Stimulated activated CD4-positive, alpha-beta T cell treated with anti-CD3 and anti-CD28 coated beads, TNF-alpha, amount 100 ng/mL, for 1 hour (primary cell): ENCODE measurements at places on chromosomes 2 and 18.

- no peak for DNase-seq
Measured at GRCh38 chr2:208265371-208265800, 669 bp upstream of the PIKFYVE start.

DNA sequence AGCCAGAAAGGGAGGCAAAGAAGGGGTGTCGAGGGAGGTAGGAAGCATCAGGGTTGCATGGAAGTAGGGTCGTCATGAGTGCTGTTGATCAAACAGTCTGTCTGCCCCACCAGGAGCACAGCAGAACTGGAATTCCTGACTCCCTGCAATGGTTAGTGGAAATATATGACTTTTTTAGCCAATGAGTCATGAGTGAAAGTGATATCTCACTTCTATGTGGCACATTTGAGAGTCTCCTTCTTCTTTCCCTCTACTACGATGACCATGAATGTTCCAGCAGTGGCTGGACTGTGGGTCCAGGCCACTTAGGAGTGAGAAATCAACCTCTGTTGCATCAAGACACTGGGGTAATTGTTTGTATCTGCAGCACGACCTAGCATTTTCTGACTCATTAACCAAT lies 199.5 kb downstream of the TTC32 start:
- DNase-seq, result no peak

GRCh38 chr18:37565977-37566478 lies 430 bp upstream of the CELF4 start:
- no peak for DNase-seq

GRCh38 chr2:134919341-134920210 lies 954 bp downstream of the CCNT2 start:
- DNase-seq, result peak; percentile 3

GRCh38 chr2:46929612-46930011 lies 14.0 kb upstream of the MCFD2 start:
- no peak for DNase-seq

GRCh38 chr2:63225964-63226686 lies 175.5 kb downstream of the OTX1 start:
- DNase-seq, result no peak

GRCh38 chr2:168901003-168901402 lies at the start of gene G6PC2:
Gene G6PC2 (plus strand): TSS chr2:168901291. CDS start chr2:168901332, 41 bp downstream.
- DNase-seq, result no peak

- DNase-seq, result no peak
Measured at GRCh38 chr2:191152482-191153240, 1.9 kb upstream of the STAT4 start.

GRCh38 chr2:9808334-9809063 lies 34.8 kb upstream of the TAF1B start:
- no peak for DNase-seq

GRCh38 chr2:216634370-216635148 lies 1.3 kb downstream of the IGFBP2 start:
- DNase-seq, result no peak

DNA sequence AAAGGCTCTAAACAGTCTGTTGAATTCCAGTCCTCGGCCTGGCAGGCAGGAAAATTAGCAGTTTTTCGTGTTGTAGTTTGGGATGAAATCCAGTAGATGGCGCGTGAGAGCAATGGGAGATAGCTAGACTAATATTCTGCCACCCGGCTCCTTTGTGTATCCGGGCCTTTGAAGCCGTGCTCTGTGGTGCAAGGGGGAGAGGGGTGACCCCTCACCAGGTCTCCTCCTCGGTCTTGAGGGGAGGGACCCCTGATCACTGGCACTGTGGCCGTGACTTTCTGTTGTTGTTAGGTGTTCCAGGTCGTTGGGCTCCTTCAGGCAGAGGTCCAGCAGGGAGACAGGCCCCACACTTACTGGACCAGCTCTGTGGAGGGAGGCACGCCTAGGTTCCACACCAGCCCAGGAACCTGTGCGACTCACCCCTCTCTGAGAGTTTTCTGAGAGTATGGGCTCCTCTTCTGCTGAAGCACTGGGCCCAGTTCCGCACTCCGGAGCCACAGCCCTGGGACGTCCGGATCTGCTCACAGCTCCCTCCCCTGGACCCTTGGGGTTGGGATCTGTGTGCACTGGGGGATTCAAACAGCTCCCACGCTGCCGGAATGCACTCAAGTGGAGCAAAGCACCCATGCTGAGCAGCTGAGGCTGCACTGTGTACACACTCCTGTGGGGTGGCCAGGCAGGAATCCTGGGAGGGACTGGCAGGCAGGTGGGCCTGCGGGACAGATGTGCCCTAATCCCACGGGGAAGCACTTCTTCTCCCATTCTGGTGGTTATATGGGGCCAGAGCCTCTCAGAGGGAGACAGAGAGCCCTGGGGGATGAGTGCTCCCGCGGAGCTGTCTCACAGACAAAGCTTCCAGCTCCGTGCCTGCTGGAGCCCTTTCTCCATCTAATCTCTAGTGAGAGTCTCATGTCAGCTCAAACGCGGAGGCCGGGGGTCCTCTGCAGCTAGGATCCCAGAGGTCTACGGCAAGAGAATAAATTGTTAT lies 8.8 kb downstream of the GKN2 start:
- DNase-seq, result peak; percentile 7

- no peak for DNase-seq
Measured at GRCh38 chr2:102839668-102840388, 78.0 kb downstream of the TMEM182 start.

GRCh38 chr2:216645636-216645950 lies 12.4 kb downstream of the IGFBP2 start:
- DNase-seq, result no peak

GRCh38 chr18:35457140-35457704 lies 40.5 kb downstream of the INO80C start:
- no peak for DNase-seq

DNA sequence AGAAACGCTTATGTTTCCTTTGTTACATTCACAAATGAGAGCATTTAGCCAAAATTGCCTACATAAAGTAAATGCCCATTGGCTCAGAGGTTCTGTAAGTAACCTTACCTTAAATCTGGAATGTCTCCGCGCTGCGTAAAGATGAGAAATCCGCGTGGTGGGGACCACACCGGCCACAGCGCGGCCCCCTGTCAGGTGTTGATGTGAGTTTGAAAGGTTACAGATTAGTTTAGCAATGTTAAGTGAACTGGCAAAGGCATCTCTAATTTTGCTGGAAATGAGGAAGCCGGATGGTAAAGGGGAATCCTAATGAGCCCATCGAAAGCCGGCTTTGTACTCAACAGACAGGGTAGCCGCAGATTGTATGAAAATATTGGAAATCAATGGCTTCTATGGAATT lies 11.8 kb downstream of the SALL3 start:
- no peak for DNase-seq

- DNase-seq, result no peak
Measured at GRCh38 chr2:234588054-234588430, 91.2 kb upstream of the ARL4C start.

DNA sequence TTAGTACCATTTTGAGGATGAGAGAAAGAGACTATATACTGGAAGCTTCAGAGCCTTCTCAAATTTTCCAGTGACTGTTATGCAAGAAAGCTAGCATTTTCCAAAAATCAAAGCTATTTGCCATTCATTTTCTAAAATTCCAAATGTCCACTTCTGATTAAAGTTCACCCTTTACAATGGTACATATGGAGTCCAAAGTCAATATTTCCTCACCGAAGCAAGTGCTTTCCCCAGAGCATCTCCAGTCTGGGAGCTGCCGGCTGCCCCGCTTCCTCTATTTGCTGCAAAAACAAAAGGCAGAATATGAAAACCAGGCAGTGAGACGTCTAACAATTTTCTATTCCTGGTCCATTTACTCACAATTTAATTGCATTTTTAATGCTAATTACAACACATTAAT lies 302.0 kb upstream of the CCDC68 start:
- DNase-seq, result no peak

DNA sequence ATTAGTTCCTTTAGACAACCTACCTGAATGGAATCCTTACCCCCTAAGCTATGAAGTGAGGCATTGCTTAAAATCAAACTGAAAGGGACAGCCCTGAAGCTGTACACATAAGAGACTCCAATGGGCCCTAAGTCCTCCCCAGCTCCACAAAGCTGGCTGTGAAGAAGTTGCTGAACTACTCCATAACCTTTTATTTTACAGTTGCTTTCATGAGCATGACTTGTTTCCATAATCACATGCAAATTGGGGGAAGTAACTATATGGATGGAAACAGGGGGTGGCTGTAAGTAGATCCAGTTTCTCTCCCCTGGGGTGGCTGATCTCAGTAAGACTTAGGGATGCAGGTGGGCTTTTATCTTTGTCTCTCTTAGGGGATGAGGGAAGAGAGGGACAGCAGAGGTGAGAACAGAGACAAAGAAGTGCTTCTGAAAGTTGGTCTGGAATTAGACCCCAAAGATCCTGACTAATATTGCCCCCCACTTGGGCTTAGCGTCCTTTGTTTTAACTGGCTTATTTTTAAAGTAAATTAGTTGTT lies 5.5 kb downstream of the FZD5 start:
- no peak for DNase-seq
